Foreskin keratinocyte (primary cell): ENCODE measurements at places on chromosomes 4 and X. TPM values are rescaled to one million over a fixed set of nuclear protein-coding genes. Genes with fewer than 3 reads are reported as not detected.

KLHL34 gene
- polyA plus RNA-seq, result 0.03 and 0.06 TPM in 2 replicates

TIMM8A gene
- polyA plus RNA-seq, result 13.5 and 16.9 TPM in 2 replicates

ODAM gene
- polyA plus RNA-seq, result not detected in 2 replicates

FATE1 gene
- not detected in 2 replicates for polyA plus RNA-seq

SMARCA1 gene
- polyA plus RNA-seq, result 11.2 and 13.8 TPM in 2 replicates

CFAP99 gene
- polyA plus RNA-seq, result not detected in 2 replicates

SLC10A6 gene
- 1.2 and 1.9 TPM in 2 replicates for polyA plus RNA-seq

DCAF8L2 gene
- polyA plus RNA-seq, result not detected in 2 replicates

ADH1A gene
- not detected in 2 replicates for polyA plus RNA-seq

STS gene
- 0.38 and 0.50 TPM in 2 replicates for polyA plus RNA-seq

ETDB gene
- polyA plus RNA-seq, result not detected in 2 replicates

FAM13A gene
- polyA plus RNA-seq, result 2.2 and 2.8 TPM in 2 replicates
